ENCODE measurements at places on chromosomes 4 and X.

GRCh38 chr4:175773566-175773965 lies 38.5 kb downstream of the GPM6A start:
- no peak for DNase-seq

- DNase-seq: no peak
Measured at GRCh38 chr4:82394896-82395295, 21.1 kb upstream of the HNRNPD start.

GRCh38 chr4:93809773-93810172 lies 18.8 kb upstream of the ATOH1 start:
- DNase-seq: no peak

GRCh38 chr4:184860018-184860779 lies 34.4 kb upstream of the ACSL1 start:
- DNase-seq: no peak

GRCh38 chr4:53118676-53119075 lies 247.2 kb downstream of the SCFD2 start:
- DNase-seq: no peak

- no peak for DNase-seq
Measured at GRCh38 chr4:26044524-26044923, 130.5 kb downstream of the SMIM20 start.

GRCh38 chr4:106704253-106704870 lies 331.8 kb downstream of the DKK2 start:
- no peak for DNase-seq

DNA sequence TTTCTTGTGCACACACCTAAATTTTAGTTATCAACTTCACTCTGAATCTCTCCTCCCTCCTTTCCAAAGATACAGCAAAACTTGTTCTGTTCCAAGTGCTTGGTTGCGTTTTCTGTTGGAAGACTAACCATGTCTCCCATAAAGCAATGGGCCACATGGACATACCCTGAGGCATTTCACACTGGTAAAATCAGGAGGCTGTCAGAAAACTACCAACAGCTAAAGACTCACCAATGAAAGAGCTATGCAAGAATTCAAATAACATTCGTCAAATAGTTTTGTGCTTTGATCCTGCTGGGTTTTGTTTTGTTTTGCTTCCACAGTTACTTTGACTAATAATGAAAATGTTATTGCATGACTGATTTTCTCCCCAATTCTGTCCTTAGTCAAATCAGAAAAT lies 46.0 kb downstream of the PHEX start:
- DNase-seq: no peak

GRCh38 chr4:8427761-8428287 lies 12.7 kb downstream of the ACOX3 start:
- no peak for DNase-seq

GRCh38 chr4:155941820-155942219 lies 11.8 kb downstream of the CTSO start:
- DNase-seq: no peak
